ENCODE measurements at places on chromosomes 7 and 10.

GRCh38 chr10:77756319-77757232 is 119.0 kb upstream of the KCNMA1 start:
- DNase-seq, result peak; percentile 14

- no peak for DNase-seq
Measured at GRCh38 chr7:117892821-117893220, 19.6 kb upstream of the CTTNBP2 start.

DNA sequence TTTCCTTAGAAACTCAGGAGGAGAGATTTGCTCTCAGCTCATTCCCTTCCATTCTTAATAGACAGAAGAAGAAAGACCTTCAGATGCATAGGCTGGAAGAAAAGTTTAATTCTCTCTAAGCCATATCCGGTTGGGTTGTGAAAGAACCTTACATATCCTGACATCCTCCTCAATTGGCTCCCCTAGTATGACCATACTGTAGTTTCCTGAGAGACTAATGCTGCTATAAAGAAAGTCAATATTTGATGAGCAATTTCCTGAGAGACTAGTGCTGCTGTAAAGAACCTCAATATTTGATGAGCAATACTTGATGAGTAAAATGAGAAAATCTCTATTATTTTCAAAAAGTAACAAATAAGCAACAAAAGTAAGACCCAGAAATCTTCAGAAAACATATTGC is 888.5 kb upstream of the SORCS1 start:
- DNase-seq, result peak; percentile 2

DNA sequence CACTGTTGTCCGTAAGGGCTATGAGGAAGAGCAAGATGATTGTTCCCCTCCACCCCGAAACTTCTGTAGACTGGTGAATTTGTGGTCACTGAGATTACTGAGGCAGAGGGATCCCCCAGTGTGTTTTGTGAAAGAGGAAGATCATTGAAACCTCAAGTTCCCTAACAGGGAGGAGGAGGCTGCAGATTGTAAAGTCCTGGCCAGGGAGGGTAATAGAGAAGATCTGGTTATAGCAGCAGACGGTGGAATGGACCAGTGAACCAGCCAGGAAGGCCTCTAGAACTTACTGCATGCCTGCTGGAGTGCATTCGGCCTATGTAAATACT is 31.1 kb downstream of the LMTK2 start:
- peak; percentile 16 for DNase-seq

DNA sequence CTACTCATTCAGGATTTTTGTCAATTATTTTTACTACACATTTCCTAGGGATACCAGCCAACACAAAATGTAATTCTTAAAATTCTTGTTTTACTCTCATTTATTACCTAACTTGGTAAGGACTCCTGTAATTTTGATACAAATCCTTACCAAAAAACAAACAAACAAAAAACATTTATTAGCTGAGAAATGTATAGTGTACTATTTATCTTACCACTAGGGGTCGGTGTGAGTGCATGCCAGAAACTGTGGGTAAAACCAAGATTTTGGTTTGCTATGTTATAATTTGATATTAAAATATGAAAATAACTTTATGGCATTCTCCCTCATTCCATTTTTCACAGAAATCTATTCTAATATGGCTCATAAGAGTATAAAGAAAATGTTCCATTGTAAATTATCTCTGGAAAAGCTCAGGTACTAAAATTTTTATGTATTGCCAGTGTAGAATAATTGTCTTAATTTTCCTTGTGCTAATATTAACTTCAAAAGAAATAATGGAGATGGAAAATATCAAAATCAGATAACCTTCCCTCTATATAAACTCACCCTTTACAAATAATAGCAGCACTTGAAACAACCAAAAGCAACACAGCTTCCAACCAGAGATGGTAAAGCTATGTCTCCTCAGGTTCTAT is 290.8 kb upstream of the PCDH15 start:
- peak; percentile 7 for DNase-seq

GRCh38 chr10:103231047-103231551 is 14.6 kb upstream of the RPEL1 start:
- peak; percentile 92 for DNase-seq

- DNase-seq, result no peak
Measured at GRCh38 chr7:19116121-19117090, 1.0 kb downstream of the TWIST1 start.

DNA sequence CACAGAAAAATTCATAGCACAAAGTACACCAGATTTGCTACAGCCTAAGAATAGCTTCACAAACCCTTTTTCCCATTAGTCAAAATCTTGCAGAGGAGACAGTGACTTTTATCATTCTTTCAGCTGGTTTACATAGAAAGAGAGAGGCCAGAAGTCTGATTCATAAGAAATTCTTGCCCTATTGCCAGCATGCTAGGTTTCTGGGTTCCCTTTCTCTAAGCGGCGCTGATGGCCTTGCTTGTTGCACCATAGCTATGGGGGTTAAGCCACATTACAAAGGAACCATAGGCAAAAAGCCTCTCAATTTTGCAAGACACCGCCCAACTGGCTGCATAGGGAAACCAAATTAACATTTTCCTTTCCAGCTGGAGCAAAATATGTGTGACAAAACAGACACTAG is 87.4 kb downstream of the ZNF467 start:
- DNase-seq, result no peak

DNA sequence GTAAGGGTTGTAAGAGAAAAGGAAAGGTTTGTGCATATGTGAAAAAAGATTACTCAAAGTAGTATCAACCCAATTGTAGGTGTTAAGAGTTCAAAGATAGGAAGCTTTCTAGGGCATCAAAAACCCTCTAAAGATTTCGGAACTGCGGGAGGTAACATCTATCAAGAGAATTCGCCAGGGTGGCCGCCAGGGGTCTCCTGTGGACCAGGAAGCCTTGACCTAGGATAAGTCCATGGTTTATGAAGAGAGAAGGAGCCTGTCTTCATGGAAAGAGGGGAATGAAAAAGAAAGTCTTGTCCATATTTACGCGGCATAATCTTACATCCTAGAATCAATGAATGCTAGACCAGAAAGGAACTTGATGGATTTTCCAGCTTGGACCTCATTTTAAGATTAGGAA is 140.7 kb upstream of the CALCR start:
- peak; percentile 18 for DNase-seq

GRCh38 chr7:112006071-112006470 is 200.1 kb downstream of the DOCK4 start:
- DNase-seq, result no peak

- DNase-seq, result no peak
Measured at GRCh38 chr10:62662486-62662885, 142.0 kb upstream of the ADO start.

DNA sequence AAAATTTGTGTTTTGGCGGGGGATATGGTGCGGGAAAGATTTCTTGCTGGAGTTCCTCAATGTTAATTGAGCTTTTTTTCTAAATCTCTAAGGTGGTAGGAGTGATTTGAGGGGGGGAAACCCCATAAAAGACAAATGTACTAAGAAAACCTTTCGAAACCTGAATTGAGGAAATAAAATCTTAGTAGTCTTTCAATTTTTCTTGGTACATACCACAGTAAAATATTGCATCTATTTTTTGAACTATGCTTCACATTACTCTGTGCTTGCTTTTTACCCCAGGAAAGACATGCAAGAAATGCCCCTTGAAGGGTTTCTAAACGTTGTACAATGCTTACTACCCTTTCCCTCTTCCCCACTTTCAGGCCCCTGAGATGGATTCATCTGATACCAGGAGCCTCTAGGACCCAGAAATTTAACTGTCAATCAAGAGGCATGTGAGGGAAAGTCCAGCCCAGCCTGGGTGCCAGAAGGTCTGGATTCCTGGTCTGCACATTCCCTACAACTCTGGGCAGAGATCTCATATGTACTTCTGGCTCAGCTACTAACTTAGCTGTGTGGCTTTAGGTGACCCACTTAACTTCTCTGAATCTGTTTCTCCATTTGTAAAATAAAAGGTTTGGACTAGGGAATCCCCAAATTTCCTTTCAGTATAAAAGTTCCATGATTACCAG is 5.8 kb upstream of the PDCD4 start:
- no peak for DNase-seq

All from muscle of back (tissue), 13 donors.